ENCODE measurements at places on chromosomes 2 and 18.

DNA sequence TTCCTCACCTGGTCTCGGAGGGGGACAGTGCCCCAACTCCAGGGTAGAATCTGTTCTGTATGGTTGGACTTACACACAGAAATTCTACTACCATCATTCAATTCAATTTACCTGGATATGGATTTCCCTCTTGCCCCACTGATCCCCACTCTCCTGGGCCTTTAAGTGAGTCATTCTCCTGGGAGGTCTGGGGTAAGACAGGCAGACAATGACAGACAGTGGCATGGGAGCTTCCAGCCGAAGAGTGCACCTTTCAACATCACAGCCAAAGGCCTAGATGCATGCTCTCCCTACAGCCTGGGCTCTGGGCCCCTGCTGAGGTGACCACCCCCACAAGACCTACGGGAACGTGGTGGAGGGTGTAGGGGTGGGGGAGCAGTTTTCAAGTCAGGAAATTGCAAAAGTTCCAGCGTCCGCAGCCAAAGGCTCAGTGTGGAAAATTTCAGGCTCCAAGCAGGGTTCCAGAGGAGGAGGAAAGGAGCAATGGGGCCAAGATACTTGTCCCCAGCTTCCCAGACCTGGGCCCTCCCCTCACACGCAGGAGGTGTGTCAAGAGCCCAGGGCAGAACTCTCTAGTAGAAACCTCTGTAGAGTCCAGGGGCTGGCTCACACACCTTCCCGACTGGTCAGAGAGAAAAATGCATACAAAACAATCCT is 296.4 kb downstream of the CYP26B1 start:
- DNase-seq = no peak

DNA sequence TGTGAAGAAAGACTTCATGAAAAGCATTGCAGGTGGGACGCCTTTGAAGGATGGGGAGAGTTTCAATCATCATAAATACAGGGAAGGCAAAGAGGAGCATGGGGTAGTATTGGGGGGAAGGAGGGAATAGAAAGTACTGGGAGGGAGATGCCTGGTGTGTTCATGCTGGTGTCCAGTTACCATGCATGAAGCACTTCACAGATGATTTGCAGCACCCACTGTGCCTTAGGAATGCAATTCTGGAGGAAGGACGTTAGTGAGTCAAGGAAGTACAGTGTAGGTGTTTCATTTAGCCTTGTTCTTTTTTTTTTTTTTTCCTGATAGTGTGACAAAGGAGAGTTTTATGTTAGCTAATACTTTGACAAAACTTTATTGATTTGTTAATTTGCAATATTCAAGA is 36.8 kb downstream of the ADAM23 start:
- DNase-seq = no peak

DNA sequence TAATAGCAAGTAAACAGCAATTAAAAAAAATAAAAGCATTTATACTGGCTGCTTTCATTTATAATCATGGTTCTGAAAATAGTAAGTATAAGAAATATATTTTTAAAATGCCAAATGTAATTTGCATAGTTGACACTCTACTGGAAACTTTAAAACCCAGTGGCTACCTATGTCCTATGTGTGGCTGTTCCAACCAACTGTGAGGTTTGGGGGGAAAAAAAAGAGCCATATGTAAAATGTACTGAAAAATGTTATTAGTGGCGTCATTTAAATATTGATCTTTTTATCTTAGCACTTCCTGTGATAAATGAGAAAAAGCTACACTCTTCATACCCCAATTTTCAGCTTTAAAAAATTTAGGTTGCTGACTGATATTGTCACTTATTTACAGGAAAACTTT is 270.7 kb downstream of the TCF4 start:
- no peak for DNase-seq

DNA sequence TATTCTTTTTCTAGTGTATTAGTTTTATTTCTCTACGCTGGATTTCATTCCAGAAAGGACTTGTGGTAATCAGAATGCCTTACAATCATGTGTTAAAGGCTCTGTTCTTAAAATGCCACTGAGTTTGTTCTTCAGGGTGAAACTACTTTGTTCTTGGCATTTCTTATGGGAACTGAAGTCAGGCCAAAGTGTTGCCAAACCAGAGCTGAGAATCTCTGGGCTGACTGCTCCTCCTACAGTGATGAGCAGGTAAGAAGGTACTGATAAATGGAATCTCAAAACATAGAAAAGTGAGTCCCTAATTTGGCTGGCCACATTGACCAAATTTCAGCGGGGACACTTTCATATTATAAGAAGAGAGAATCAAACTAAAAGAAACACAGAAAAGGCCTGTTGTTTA is 55.1 kb upstream of the ZNF397 start:
- no peak for DNase-seq

DNA sequence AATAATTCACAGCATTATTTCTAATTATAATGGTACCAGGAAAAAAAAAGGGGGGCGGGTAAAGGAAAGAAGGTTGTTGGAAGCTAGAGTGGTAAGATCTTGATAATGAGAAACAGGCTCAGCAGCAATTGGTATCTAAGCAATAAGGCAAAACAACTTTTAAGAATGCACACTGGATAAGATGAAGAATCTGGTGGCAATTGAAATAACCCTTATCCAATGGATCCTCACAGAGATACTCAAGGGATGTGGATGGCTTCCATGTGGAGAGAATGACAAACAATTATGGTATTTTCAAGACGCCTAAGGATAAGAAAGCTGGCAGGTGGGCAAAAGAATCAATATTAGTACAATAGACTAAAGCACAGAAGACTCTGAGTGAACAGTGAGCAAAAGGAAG is 153.6 kb downstream of the UPP2 start:
- DNase-seq = no peak

DNA sequence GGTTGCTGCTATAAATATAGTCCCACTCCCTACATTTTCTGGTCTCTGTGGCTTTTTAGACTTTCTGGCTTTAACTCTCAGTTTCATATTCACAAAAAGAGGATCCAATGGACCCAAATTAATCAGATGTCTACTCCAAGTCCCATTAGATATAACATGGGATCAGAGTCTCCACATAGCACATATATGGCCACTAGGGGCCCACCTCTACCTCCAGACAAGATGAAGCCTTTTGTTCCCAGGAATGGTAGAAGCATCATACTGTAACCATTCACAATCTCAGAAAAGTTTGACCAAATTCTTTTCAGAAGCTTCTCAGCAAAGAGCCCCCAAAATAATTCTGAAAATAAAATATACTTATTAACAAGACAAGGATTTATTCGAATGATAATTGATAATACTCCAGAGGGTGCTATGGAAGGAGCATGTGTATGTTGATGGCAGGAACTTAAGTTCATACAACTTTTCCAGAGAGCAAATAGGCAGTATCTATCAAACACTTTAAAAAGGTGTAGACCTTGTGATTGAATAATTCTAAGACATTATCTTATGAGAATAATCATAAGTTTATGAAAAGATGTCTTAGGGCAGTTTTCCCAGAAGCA is 382.3 kb upstream of the CRIM1 start:
- DNase-seq = no peak

DNA sequence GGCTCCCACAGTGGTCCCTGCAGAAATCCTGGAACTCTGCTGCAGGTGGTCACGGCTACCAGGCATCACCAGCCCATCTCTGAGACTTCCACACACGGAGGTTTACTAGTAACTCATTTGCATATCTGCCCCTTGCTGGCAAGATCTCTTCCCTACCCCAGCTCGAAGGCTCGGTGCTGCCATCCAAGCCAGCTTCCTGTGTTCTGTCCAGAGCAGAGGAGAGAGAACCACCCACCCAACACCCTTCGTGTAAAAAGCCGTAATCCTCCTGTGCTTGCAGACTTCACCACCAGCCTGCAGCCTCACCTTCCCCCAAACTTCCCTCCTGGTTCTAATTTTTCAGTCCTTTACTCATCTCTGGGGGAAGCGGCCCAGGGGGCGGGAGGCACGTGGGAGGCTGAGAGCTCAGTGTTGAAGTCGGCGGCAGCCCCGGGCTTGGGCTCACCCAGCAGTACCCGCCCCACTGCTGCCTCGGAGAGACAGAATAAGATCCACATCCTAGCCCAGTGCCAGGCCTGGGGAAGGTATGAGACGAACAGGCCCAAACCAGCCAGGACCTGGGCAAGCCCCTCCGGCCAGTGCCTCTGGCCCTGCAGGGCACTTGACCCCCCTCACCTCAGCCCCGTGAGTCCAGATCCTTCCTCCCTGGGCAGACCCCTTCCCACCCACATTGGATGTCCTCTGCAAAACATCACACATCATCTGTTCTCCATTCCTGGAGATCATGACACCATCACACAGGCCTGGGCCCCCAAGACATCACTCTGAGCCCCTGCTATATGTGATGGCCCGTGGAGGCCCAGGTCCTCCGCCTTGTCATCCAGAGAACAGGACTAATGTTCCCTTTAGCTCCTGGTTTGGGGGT is 145.8 kb upstream of the ID2 start:
- DNase-seq = no peak

DNA sequence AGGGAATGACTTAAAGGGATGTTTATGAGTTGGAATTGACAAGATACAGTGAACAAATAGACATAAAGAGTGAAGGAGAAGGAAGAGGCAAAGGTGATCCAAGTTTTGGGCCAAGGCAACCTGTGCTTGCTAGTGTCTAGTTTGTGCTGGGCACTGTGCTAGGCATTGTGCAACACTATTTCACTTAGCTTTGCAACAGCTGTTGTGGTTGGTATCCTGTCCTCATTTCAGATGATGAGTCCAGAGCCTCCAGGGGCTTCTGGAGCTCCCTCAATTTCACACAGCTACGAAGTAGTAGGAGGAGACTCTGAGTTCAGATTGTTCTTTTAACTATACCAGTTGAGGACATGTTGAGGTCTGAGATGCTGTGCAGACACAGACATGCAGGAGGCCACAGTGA is 18.1 kb upstream of the LOXHD1 start:
- no peak for DNase-seq

GRCh38 chr2:20481798-20482405 is 35.0 kb downstream of the RHOB start:
- no peak for DNase-seq

GRCh38 chr18:32714571-32715148 is 58.2 kb downstream of the KLHL14 start:
- DNase-seq = no peak

- no peak for DNase-seq
Measured at GRCh38 chr2:7417845-7418742, 500.9 kb downstream of the RNF144A start.

DNA sequence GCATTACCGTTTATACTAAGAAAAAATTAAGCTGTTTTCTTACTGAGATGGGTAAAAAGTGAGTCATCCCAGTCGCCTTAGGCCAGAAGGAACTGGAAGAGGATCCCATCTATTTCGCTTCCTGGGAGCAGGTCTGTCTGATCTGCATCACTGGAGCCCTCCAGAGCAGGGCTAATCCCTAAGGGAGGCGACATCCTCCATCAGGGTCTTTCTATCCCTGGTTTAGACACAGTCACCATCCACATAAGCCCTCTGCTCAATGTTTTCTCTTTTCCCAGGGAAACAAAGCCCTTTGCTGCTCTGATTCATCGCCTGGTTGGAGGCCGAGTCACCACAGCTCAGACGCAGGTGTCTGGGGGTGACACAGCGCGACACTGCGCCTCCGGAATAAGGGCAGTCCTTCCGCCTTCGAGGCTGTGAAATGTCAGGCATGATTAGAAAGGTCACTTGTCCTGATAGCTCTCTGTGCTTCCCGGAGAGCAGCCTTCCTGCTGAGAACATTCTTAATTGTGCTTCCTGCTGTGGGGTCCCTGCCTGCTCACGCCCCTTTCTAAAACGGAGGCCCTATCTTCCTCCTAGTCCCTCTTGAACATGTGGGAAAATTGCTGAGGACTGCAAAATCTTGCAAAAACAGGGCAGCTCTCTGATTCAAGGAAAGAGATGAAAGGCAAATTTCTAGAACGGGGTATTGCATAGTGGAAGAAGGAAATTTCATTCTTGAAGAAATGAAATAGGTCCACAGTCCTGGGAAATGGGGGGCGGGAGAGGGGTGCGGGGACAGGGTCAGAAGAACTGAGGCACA is 56.3 kb downstream of the MARCHF4 start:
- DNase-seq = no peak

DNA sequence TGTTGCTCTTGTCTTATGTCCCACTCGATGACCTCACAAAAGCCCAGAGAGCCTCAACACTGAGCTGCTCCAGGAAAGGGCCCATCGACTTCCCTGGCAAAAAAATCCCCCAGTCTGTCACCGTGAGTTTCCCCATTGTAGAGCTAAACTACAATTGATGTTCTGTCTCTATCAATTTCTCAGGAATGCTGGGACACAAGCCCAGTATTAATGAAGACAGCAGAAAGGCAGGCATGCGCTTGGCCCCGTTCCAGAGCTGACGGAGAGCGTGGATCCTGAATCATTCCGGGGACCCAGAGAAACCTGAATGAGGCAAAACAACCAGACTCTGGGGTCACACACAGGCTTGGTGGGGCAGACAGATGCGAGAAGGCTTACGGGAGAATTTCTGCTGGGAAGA is 146.9 kb downstream of the TTC32 start:
- DNase-seq = no peak

GRCh38 chr2:27804146-27804545 is 32.6 kb downstream of the MRPL33 start:
- no peak for DNase-seq

DNA sequence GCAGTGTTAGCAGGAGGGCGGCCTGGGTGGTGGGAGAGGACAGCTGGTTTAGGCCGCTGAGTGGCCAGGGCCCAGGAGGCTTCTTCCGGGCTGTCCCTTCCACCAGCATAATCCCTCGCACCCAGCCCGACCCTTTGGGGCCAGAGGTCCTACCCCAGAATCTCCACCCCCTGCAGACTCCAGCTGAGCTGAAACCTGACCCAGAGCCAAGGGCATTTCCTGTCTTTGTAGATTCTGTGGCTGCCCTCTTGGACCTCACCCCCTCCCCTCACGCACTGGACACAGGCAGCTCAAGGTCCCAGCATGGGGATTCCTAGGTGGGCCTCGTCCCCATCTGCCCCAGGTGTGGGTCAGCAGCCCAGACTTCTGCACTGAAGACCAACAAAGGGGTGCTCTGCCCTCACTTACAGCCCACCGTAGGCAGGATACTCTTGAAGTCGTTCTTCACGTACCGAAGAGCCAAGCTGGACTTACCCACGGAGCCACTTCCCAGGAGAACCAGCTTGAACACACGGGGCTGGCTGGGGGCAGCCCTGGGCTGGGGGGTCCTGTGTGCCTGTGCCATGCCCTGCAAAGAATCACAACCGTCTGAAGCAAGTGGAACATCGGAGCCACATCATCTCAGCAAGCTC is 4.8 kb downstream of the RAB17 start:
- DNase-seq = no peak

GRCh38 chr2:3522961-3523421 is 3.7 kb upstream of the ADI1 start:
- DNase-seq = no peak

DNA sequence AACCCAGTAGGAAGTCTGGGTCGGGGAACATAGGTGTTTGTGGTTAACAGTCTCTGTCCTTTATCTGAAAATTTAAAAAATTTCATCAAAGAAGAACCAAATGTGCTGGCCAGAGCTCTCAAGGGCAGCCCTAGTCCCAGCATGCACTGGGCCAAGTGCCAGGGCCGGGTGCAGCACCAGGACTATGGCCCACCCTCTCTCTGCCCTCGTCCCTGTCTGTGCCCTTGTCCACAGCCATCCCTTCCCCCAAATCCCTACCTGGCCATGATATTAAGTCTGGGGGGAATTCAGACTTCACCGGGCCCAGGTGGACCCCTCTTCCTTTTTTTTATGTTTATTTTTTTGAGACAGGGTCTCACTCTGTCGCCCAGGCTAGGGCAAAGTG is 14.4 kb upstream of the ZFP36L2 start:
- no peak for DNase-seq

All from stimulated activated CD4-positive, alpha-beta T cell treated with anti-CD3 and anti-CD28 coated beads, Interleukin-1b, Interleukin-23, amount 100 ng/mL, for 1 hour (primary cell).